ENCODE measurements at places on chromosomes 2 and 18. TPM values are rescaled to one million over a fixed set of nuclear protein-coding genes. Genes with fewer than 3 reads are reported as not detected.

ZNF532 gene
- 21.9 TPM for total RNA-seq

- no peak for DNase-seq
These were observed 14.0 kb downstream of the TNS1 start for GRCh38 chr2:217988840-217989204.

DNA sequence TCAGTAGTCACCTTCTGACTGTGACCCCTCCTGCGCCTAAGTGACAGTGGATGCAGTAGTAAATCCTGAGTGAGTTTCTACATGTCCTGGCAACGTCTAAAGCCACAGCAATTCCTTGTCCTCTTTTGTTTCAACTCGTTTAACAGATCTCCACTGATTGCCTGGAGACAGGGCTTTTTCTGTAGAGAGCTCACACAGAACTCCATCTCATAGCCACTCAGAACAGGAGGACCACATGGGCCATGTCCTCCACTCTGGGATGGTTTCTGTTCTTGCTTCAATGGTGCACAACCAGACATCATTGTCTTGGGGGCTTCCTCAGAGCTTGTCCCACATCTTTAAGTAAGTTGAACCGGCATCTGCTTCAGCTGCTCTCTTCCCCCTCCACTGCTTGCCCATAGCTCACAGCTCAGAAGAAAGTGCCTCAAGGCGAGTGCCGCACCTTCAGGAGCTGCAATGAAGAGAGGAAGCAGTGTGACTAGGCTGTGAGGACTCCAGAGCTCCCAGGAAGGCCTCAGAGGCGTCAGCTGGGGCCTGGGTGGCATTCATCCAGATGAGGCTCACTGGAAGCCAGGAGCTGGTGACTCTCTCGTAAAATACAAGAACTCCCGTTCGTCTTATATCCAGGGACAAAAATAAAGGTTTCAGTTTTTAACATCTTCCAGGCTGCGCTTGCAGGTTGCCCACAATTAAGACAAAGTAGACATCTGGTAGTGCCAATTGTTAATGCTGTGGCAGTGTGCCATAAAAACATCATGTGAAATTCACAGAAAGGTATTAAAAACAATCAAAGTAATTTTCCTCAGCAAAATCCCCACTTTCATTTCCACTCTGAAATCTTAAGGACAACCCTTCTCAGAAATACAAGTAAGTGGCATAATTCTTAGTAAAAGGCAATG is 37.3 kb downstream of the ST3GAL5 start:
- DNase-seq, result no peak

- no peak for DNase-seq
These were observed 163.8 kb upstream of the EPB41L3 start for GRCh38 chr18:5707586-5707985.

GRB14 gene
- 0.25 TPM for total RNA-seq

DNA sequence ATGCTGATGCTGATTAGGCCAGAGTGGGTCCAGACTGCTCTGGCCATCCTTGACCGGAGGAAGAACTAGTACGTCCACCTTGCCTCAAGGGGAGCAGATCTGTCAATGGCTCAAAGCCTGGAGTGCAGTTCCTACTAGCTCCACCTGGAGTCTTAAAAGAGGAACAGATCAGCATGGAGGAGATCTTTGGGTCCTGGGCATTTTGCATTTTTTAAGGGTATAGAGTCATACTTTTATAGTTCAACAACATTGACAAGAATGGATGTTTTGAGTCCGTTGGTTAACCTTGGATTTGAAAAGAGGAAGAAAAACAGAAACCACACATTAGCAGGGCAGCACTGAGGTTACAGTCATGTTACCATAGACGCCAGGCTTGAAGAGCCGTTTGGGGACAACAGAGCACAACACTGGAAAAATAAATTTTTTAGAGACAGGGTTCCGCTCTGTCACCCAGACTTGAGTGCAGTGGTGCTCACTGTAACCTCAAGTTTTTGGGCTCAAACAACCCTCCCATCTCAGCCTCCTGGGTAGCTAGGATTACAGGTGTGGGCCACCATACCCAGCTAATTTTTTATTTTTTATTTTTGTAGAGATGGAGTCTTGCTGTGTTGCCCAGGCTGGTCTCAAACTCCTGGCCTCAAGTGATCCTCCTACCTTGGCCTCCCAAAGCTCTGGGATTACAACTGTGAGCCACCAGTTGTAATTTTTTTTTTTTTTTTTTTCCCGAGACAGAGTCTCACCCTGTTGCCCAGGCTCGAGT is 78.5 kb downstream of the PRKCE start:
- no peak for DNase-seq
